ENCODE measurements at places on chromosomes 7 and 10.

- DNase-seq, result no peak
Measured at GRCh38 chr7:20112696-20113095, 104.5 kb downstream of the MACC1 start.

DNA sequence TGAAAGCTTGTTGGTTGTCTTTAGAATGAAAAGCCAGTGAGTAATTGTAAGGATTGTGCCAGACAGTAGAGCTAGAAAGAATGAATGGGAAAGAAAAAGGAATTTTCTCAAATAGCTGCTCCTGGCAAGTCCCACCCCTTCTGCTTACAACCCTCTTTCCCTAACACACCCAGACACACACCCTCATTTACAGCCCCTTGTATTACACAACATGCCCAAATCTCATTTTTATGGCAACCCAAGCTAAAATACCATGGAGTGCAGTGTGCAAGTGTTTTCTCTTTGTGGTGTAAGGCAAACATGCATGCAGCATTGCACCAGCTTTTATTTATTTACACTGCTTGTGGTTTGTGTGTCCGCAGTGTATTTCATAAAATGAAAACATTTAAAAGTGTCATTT is 1.5 kb downstream of the PRKAR2B start:
- no peak for DNase-seq

- DNase-seq, result no peak
Measured at GRCh38 chr7:45682836-45683555, 108.8 kb downstream of the ADCY1 start.

- DNase-seq, result no peak
Measured at GRCh38 chr7:12951397-12951801, 264.0 kb downstream of the ARL4A start.

GRCh38 chr10:51767103-51767763 is 67.8 kb upstream of the CSTF2T start:
- DNase-seq, result no peak

DNA sequence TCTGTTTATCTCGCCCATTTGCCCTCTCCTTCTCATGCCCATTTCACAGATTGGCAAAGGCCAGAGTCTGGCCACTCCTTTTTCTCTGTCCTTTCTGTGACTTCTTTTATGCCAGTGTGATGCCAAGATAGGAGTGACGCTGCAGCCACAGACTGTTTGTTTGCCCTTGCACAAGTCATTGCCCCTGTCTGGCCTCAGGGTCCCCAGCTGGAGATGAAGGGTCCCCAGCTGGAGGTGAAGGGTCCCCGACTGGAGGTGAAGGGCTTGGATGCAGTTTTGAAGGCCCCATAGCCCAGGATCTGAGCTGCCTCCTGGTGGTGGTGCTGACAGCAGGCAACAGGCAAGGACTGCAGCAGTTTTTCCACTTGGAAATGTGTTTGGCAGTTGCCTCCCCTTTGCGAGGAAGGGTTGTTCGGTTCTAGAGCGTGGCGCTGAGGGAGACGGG is 50.8 kb upstream of the SLC29A3 start:
- no peak for DNase-seq

- DNase-seq, result no peak
Measured at GRCh38 chr7:82234457-82235049, 209.0 kb downstream of the CACNA2D1 start.

GRCh38 chr7:31114593-31115343 is 62.7 kb downstream of the ADCYAP1R1 start:
- DNase-seq, result no peak

DNA sequence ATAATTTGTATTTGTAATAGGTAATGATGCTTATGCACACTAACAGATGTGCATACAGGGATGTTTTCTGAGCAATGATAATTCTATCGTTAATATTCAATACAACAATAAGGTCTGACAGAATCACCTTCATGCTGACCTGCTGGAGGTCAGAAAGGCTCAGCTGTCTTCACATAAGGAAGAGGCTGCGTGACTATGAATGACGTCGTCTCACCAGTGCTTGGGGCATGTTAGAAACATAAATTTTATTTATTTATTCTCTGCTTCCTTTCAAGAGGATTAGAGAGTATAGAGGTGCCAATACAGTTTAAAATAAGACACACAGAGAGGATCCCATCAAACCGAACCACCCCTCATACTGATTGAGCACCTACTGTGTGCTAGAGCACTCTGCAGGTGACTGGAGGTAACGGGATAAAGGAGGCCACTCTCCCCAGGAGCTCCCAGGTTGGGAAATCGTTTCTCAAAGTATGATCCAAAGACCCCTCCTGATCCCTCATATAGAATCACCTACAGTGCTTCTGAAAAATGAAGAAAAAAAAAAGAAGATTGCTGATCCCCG is 265.6 kb upstream of the NPVF start:
- DNase-seq, result no peak

DNA sequence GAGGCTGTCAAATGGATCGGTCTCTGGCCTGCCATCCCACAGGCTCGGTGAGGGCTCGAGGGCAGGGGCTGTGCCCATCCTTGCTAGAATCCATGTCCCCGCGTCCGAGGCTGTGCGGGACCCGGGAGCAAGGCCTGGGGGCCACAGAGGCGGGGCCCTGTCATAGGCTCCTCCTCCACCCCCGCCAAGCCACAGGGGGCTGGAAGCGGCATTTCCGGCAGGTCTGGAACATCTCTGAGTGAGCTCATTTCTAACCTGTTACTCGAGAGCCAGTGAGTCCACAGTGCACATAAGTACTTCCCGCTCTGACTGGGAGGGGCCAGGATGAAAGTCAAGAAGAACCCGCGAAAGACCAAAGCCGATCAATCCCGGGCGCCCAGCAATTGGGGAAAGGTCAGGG is 57.6 kb downstream of the NKX6-2 start:
- DNase-seq, result no peak

- no peak for DNase-seq
Measured at GRCh38 chr10:30434273-30435072, 489 bp downstream of the MAP3K8 start.

DNA sequence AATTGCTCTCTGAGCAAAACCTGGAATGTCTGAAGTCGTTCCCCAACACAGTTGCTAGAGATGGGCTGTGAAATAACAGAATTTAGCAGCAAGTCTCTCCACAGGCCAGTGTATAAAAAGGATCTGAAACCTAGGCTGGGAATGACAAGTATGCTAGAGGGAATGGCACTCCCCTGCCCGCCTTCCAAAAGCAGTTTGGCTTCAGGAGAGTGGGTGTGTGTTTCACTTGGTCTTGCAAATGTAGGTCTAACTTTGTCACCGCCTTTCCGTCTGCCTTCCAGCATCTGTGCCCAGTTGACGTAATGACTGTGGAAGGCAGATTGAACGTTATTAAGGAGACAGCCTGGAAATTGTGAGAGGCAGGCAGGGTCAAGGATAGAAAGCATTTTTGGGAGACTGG is 18.0 kb upstream of the MTURN start:
- no peak for DNase-seq

DNA sequence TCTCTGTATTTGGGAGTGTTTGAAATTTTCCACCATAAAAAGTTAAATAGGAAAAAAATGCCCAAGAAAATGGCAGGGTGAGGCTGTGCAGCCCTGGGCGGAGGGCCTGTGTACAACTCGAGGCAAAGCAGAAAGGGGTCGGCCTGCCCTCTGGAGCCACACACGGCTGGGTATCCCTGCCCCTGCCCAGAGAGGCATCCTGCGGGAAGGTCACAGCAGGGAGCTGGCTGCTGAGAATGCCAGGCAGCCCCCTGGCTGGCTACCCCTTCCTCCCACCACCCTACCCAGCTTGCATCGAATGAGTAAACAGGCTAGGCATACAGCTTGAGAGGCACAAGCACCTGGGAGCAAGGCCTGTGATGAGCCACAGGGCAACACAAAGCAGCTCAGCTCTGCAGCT is 46.1 kb downstream of the CAMK2B start:
- no peak for DNase-seq

- no peak for DNase-seq
Measured at GRCh38 chr7:25522727-25523126, 294.4 kb upstream of the NPVF start.

DNA sequence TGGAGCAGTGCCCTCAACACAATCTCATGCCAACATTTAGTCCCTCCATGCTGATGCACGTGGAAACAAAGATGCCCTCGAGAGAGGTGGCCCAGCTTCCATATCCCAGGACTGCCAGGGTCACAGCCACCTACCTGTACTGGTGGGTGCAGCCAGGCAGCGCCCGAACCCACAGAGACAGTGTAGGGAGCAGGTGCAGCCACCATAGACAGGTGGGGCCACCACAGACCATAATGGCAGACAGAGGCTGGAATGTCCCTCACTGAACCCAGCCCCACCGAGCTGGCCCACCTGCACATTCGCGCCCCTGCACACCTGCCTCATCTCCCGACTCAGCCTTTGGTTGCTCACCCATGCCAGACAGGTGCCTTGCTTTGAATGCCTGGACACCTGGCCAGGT is 18.3 kb upstream of the CPXM2 start:
- no peak for DNase-seq

GRCh38 chr7:87027900-87028299 is 31.6 kb downstream of the ELAPOR2 start:
- no peak for DNase-seq

GRCh38 chr10:73209705-73210104 is 37.4 kb downstream of the DNAJC9 start:
- no peak for DNase-seq

Measured in retinal pigment epithelial cell (primary cell).